ENCODE measurements at places on chromosomes 7 and 10.

DNA sequence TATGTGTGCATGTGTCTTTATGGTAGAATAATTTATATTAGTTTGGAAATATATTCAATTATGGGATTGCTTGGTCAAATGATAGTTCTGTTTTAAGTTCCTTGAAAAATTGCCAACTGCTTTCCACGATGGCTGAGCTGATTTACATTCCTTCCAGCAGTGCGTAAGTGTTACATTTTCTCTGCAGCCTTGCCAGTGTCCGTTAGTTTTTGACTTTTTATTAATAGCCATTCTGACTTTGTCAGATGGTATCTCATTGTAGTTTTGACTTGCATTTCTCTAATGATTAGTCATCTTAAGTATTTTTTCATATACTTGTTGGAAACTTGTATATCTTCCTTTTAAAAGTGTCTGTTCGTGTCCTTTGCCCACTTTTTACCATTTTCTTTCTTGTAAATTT is 434.2 kb upstream of the POT1 start:
- no peak for DNase-seq

GRCh38 chr10:103795634-103796270 is 59.6 kb downstream of the SH3PXD2A start:
- DNase-seq = no peak

DNA sequence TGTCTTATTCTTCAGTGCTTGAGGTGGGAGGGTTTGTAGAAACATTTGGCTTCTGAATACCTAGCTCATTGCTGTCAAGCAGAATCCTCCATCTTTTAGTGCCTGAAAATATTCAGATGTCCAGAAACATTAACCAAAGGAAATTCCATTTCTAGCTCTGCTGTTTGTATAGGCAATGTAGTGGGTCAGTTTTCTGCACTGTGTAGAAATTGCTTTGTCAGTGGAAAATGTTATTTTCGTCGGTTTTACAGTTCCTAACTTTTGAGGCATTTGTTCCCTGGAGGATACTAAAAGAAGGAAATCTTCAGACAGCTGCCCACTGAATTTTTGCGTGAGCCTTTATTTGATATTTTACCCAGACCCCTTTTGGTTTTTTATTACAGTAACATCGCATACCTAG is 143.4 kb downstream of the TPST1 start:
- DNase-seq = no peak

DNA sequence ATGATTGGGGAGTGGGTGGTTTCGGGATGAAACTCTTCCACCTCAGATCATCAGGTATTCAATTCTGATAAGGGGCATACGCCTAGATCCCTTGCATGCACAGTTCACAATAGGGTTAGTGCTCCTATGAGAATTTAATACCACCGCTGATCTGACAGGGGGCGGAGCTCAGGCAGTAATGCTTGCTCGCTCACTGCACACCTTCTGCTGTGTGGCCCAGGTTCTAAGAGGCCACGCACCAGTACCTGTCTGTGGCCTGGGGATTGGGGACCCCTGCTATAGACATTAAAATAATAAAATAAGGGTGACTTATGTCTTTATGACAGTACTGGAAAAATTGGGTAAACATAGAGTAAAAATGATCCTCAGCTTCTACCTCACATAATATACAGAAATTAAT is 66.1 kb downstream of the SAMD9 start:
- no peak for DNase-seq

DNA sequence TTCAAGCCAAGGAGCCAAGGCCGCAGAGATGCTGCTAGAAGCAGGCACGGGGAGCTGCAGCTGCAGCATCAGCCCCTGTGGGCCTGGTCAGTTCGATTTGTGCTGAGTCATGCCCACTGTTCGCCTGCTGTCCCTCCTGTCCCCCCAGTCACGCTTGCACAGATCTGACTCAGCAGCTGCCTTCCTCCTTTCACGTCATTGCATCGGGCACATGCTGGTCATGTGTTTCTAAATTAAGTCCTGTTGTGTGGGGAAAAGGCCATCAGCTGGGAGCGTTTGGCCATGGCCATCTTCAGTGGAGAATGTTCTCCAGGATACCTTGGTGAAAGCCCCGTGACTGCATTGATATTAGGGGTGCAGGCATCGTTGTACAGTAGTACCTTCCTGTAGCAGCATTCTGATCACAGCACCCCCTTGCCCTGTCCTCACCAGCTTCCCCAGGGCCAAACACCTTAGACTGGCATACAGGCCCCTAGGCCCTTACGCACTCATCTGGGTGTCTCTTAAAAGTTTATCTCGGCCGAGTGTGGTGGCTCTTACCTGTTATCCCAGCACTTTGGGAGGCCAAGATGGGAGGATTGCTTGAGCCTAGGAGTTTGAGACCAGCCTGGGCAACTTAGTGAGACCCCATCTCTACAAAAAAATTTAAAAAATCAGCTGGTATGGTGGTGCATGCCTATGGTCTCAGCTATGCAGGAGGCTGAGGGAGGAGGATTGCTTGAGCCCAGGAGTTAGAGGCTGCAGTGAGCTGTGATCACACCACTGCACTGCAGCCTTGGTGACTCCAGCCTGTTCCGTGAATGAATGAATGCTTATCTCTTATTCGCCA is 23.2 kb downstream of the POR start:
- DNase-seq = no peak

- DNase-seq = no peak
Measured at GRCh38 chr10:47295411-47295810, 4.6 kb upstream of the GDF10 start.
